Cerebellum (tissue), 4 donors: ENCODE measurements at places on chromosomes 16 and 17. TPM values are rescaled to one million over a fixed set of nuclear protein-coding genes. Genes with fewer than 3 reads are reported as not detected.

TBC1D3H gene
- total RNA-seq: not detected

AGRP gene
- not detected for total RNA-seq

G6PC1 gene
- total RNA-seq: 0.09 TPM

PTGES3L gene
- total RNA-seq: 3.1 TPM

OR1A1 gene
- not detected for total RNA-seq

DLX4 gene
- total RNA-seq: not detected
